Muscle of back (tissue), 13 donors: ENCODE measurements at places on chromosomes 3 and 15. TPM values are rescaled to one million over a fixed set of nuclear protein-coding genes. Genes with fewer than 3 reads are reported as not detected.

- no peak for DNase-seq
These were observed 4.4 kb downstream of the CLK3 start for GRCh38 chr15:74619916-74620635.

- peak; percentile 87 for DNase-seq
These were observed at the start of gene CEMIP for GRCh38 chr15:80778964-80779657. CEMIP (plus strand) TSS chr15:80779370; CDS start chr15:80873880, 94,510 bp downstream.

DNA sequence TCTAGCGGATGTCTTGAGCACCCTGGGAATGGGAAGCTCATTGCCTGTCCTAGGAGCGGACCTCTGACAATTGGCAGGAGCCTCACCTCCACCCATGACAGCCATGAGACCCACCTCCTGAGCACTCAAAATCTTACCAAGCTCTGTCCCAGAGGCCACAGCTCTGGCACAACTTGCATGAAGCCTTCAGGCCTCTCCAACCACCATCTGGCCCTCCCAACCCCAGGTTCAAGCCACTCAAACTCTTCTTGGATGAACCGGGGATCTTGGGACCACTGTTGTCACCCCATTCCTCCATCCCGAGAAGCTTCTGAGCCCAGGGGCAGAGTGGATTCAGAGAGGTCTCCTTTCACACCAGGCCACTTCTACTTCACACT, 1.5 kb downstream of the VIPR1 start:
- DNase-seq = no peak

DNA sequence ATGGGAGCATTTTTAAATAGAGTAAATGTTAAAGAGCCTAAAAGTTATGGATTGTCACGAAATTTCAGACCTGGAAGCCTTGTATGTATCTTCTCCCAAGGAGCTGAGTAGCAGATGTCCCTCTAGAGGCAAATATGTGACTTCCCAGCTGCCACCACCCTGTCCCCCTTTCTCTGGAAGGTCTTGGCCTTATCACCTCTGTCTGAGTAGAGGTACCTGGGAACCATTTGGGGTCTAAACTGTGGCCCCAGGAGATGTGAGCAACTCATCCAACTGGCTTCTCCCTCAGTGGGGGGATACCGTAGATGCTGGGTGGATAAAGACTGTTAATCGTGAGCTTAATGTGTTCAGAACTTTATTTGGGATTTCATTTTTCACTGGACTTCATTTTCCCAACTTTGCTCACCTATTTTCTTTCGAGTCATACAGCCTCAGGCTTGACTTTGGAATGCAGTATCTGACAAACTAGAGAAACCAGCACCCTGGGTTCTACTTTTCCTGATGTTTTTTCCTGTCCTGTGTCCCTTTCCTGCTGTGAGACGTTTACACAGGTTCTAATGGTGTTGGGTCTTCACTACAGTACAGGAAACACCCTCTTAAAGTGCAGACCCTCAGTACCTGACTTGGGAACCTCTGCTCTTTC, 53.3 kb upstream of the CCR4 start:
- DNase-seq = no peak

Gene SLC15A2
- polyA plus RNA-seq = 32.0 TPM

GRCh38 chr3:61996366-61996765, 377.0 kb downstream of the FEZF2 start:
- no peak for DNase-seq

Gene CADPS
- 3.7 TPM for polyA plus RNA-seq

- DNase-seq = no peak
These were observed 32.4 kb downstream of the CMTM7 start for GRCh38 chr3:32423956-32424557.

DNA sequence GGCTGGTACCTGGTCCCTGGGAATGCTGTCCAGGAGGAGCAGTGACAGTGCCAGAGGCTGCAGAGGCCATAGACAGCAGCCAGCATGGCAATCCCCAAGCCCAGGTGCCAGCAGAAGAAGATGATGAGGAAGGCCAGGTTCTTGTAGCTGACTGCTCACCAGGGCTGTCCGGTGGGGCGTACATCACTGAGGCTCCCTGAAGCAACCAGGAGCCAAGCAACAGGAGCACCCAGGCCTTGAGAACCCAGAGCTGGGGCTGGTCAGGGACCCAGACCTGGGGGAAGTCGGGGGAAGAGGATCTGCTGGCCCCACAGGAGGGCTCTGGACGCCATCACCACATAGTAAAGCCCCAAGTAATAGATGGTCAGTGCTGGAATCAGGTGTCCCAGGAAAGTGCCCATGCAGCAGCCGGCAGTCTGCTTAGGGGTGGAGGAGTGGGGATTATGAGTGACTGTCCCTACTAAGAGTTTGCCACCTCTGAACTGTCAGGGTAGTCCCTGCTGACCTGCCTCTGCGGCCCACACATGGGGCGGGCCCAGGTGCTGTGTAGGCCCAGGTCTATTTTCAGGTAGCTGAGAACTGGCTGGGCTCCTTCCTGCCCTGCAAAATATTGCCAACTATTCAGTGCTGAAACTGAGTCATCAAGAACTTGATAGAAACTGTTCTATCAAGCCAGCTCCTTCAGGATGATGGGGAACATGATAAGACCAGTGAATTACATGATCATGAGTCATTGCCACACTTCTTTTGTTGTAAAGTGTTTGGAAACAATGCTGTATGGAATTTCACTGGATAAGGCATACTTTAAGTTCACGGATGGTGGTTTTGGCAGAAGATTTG, 68.7 kb downstream of the CHRD start:
- no peak for DNase-seq

Gene TRIM42
- polyA plus RNA-seq = not detected

DNA sequence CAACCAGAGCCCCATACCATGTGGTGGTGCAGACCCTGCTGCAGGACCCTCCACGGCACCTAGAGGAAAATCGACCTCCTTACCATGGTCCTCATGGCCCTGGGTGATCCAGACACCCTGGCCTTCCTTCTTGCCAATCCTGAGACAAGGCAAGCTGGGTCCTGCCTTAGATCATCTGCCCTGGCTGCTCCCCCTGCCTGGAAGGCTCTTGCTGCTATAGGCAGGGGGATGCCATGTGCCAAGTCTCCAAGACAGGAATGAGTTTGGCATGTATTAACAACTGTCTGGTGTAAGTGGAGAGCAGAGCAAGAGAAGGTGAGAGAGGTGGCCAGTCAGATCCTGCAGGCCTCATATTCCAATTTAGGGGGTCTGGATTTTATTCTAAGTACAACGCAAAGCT, 7.5 kb downstream of the HEG1 start:
- no peak for DNase-seq

DNA sequence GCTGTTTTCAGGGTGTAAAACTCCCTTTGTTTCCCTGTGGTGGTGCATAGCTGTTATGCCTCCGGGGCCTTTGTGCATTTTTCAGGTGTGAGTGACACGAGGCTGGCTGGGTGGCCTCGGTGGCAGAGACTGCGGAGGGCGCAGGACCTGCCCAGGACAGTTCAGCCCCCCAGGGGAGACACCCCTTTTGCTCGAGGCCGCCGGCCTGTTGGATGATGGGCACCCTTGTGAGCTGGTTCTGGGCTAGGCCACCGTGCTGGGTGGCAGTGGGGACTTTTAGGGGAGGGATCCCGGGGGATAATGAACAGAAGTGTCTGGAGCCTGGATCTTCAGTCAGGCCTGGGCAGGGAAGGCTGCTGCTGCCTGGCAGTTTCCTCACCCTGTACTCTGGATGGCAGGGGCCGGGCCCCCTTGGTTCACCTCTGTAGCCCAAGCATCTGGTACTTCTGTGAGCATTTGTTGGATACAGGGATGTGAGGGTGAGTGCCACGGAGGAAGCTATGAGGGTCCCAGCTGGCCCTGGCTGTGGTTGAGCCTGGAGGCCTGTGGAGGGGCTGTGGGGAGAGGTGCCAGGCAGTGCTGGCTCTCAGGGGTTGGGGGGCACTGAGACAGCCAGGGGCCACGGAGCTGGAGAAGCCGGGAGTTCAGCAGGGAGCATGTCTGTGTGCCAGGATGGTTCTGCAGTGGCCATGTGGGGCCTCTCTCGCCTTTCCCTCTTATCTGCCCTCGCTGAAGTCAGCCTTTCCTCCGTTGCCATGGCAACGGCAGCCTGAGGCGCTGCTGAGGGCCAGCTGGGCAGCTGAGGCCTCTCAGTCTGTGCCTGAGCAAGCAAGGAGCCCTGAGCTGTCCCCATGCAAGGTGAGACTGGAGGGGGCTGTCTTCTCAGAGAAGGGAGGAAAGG, 49.0 kb downstream of the KY start:
- peak; percentile 37 for DNase-seq

Gene BBS4
- 15.3 TPM for polyA plus RNA-seq

DNA sequence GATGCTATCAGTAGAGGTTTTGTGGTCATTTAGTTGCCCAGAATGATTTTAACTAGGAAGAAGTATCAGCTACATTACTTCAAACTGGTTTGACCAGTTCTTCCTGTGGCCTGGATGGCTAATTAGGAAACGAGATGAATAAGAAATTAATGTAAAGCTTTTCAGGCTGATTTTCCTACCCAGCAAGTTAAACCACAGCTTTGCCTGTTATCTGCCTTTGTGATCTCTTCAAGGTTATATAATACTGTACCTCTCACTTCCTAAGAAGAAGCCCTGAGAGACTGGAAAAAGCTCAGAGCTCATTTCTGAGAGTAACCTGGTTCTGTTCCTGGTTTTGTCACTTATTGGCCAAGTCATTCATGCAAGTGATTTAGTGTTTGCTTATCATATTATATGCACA, 782.2 kb upstream of the GOLIM4 start:
- no peak for DNase-seq

GRCh38 chr3:111949712-111950111, 29.1 kb upstream of the ABHD10 start:
- no peak for DNase-seq

- no peak for DNase-seq
These were observed 20.1 kb upstream of the TM2D3 start for GRCh38 chr15:101672298-101672697.

Gene PCSK6
- polyA plus RNA-seq = 9.4 TPM

Gene MAGEL2
- 21.1 TPM for polyA plus RNA-seq

DNA sequence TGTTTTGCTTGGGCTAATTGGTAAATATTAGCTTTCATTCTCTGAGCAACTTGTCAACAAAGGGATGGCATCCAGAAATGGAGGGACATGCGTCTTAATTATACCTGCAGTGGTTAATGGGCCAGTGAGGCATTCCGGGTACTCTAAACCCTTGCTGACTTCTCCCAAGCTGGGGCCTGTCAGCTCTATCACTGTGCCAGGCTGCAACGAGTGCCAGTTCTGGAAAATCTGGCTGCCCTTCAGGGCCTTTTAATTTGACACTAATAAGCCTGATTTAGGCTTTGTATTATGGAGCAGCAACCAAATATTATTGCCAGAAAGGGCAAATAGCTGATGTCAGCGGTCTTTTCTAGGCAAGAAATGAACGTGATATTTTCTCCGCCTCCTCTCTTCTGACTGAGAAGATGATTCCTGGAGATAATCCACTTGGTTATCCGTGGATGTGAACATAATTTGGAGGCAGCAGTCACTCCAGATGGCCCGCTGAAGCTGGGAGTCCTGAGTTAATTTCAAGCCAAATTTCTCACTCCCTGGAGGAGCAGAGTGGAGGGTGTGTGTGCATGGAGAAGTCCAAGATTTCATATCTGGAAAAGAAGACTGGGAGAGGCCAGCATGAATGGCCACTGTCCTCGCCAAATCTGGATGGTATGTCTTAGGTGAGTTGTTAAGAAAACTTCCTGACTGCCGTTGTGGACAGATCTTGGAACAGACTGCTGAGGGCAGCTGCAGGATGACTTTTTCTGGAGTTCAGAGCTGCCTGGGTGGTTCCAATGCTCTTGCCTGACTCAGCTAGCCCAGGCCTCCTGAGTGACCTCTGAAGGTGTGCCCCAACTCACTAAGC, 44.4 kb upstream of the PSMD6 start:
- no peak for DNase-seq

DNA sequence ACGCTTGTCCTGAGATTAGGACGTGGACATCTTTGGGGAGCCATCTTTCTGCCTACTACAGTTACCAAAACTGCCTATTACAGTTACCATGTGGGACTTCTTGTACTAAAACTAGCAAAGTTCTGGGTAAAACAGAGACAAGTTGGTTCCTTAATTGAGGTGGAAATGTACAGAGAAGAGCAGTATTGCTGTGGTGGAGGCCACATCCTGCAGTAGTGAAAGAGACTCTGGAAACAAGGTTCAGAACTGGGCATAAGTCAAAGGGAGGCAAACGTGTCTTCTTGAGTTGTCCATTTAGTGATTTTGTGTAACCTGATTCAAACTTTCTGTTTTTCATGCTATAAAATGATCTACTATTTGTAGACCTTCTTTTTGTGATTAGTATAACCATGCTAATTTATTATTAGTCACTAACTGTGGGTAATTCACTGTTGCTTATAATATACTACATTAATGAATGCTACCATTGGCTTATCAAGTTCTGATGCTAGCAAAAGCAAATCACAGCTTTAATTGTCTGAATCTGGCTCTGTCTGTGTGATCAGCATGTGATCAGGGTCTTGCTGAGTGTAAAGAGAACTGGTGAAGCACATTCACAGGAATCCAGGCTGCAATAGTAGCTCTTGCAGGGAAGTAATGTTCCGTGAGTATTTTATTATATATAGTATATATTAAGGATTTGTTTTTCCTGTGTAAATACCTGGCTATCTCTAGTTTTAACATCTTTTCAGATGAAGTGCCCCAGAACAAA, 207.9 kb upstream of the GAP43 start:
- DNase-seq = no peak

Gene FEZF2
- polyA plus RNA-seq = 0.08 TPM

DNA sequence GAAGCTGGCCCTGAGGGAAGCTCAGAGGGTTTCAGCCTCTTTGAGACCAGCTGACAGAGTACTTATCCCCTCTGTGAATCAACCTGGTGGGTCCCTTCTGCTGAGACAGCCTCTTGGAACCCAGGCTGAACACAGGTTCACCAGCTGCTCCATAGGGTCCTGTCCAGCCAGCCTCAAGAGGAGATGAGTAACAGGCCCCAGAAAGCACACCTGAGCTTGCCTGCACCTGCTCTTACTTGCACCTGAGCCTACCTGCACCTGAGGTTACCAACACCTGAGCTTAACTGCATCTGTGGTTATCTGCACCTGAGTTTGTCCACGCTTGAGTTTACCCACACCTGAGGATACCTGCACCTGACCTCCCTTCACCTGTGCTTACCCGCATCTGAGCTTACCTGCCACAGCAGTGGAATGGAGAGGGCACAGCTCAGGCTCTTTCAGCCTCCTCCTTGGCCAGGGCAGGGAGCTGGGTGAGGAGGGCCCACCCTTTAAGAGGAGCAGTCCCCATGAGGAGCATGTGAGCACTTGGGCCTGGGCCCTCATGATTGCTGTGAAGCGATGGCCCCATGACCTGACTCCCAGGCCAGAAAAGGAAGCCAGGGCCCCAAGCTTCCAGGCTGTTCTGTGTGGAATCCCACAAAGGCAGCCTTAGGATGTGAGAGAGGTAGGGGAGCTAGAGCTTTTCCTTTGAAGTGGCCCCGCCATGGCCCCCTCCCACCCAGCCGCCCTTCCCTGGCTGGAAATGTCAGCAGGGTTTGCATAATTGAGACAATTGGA, at the start of gene TRPM1:
Gene TRPM1, minus strand, starts transcription at position 464 of the 777 bp plus-strand sequence. CDS start 20,370 bp downstream, outside the sequence.
- DNase-seq = no peak

- no peak for DNase-seq
These were observed 205.0 kb downstream of the OSBPL10 start for GRCh38 chr3:31776016-31776415.
